ENCODE measurements at places on chromosomes 3 and 15. TPM values are rescaled to one million over a fixed set of nuclear protein-coding genes. Genes with fewer than 3 reads are reported as not detected.

The CP gene
- not detected for total RNA-seq

The NLGN1 gene
- 0.72 TPM for total RNA-seq

The GOLGA6B gene
- not detected for total RNA-seq

The MLF1 gene
- total RNA-seq: 28.8 TPM

The GOLGA8N gene
- total RNA-seq: 0.50 TPM

The RTP4 gene
- total RNA-seq: 0.78 TPM

The MESD gene
- total RNA-seq: 19.5 TPM

The RNU5B-1 gene
- not detected for total RNA-seq

The SCN11A gene
- total RNA-seq: not detected

The FAM43A gene
- total RNA-seq: 8.2 TPM

DNA sequence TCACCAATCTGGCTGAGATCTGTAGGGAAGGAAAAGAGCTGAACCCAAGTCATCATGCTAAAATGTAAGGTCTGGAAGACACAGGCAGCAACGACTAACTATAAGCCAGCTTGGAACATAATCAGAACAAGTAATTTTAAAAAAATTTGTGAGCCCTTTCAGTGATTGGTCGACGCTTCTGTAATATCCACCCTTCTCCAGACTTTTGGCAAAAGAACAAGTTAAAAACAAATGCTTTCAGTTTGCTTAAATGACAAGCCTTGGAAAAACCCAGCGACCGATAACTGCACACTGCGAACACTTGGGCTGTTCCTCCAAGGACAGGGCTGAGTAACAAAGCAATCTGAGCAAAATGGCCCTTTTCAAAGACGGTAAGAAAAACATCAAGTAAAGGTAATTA is 49.6 kb downstream of the PCSK6 start:
- DNase-seq: peak; percentile 41

DNA sequence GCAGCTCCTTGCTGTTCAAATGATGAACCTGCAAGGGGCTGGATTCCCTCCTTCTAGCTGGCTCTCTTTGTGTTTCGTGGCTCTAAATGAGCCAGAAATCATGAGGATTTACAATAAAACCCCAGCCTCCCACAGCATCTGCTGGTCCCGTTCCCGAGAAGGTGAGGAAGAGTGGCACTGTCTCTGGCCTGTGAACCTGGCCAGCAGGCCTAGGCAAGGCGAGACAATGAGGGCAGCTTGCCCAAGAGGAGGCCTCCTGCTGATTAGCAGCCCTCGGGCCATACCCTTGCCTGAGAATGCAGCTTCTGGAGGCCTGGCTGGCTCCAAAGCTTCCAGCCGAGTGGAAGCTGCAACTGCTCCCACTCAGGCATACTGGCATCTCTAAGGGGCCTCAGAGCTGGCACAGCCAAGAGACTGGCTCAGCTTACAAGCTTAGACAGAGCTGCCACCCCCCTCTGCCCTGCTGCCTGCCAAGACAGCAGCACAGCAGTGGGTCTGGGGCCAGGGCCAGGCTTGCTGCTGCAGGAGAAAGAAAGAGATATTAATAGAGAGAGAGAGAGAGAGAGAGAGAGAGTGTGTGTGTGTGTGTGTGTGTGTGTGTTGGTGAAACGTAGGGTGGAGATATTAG is 76.5 kb downstream of the HMG20A start:
- peak; percentile 57 for DNase-seq

GRCh38 chr15:31455499-31455898 is 128.9 kb downstream of the KLF13 start:
- DNase-seq: no peak

- DNase-seq: no peak
Measured at GRCh38 chr3:10780243-10780642, 35.8 kb upstream of the SLC6A11 start.

DNA sequence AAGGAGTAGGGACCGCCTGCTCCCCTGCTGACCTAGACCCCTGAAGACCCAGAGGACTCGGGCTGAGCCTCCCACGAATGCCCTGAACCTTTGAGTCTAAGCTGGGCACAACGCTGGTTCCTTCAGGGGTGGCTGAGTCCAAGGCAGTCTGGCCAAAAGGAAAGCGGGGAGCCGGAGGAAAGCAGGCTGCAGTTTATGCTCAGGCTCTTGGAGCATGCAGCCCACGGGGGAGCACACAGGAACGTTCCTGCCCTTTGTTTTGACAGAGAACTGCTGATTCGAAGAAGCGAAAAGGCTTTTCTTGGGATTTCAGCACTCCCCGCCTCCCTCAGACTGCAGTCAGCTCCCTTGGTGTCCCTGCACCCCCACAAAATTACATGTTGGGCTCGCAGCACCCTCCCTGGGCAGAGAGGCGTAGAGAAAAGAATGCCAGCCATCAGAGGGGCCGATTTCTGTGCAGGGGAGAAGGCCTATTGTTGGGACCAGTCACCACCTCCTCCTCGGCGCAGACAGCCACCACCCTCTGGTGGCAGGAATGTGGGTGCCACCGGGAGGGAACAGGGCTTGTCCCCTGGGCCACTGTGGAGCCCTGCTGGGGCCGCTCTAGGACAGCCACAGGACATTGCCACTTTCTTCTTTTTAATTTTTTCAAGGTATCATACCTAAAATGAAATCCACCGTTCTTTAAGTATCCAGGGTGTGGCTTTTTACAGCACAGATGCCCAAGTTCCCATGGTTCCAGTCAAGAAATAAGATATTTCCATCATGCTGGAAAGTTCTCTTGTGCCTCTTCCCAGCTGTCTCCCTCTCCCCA is 72.2 kb downstream of the SMAD6 start:
- peak; percentile 82 for DNase-seq

GRCh38 chr3:114675104-114675503 is 381.3 kb downstream of the TIGIT start:
- DNase-seq: no peak

GRCh38 chr15:65339416-65339815 is 34.9 kb downstream of the RNU5B-1 start:
- DNase-seq: no peak

- no peak for DNase-seq
Measured at GRCh38 chr3:8983591-8983990, 20.3 kb upstream of the RAD18 start.

GRCh38 chr3:156298014-156298413 is 177.6 kb downstream of the KCNAB1 start:
- no peak for DNase-seq

DNA sequence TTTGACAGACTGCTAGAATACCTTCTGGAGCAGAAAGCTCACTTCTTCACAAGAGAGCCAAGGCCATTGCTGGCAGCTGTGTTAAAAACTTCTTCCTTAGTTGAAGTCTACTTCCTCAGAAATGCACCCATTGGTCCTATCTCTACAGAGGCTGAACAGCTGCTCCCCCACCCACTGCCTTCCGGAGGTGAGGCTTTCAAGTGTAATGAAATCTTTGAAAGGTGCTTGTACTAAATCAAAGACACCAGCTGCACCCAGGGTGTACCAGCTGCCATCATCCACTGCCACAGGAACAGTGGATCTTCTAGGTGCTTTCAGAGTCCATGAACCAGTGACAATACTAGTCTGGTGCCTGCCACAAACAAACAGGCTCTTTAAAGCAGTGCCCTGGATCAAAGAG is 26.4 kb upstream of the HERC1 start:
- DNase-seq: no peak

GRCh38 chr15:51077221-51078153 is 17.2 kb downstream of the TNFAIP8L3 start:
- DNase-seq: peak; percentile 70

DNA sequence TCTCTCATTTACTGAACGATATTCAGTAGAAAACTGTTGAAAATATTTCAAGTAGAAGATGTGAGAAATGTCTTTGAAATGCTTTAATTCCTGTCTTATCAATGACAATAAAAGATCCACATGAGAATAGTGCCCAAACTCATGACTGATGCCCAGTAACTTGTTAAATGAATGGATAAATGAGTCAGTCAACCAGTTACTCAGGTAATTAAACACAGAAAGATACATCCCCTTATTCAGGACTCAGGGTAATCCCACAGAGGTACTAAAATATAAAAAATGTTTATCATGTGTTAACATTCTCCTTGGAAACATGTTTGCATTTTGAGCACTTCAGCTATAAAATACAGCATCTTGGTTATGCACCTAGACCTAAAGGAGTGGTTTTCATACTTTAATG is 169.5 kb downstream of the MBNL1 start:
- DNase-seq: no peak

GRCh38 chr15:38598749-38599148 is 34.1 kb upstream of the RASGRP1 start:
- DNase-seq: no peak

DNA sequence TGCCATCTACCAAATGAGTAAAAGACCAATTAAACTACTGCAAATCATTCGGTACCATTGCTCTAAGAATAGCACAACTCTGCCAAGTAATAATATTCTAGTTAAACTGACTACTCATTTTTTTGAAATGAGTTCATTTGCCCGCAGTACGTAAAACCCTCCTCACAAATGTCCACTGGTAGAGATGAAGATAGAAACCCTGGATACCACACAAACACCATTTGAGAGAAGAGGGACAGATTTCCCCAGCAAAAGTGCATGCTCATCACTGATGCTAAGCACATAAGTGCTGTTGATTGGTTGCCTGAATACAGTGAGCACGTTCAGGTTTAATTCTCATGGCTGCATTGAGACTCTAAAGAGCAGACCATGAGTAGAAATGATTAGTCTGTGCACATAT is 34.6 kb upstream of the SEMA6D start:
- no peak for DNase-seq

DNA sequence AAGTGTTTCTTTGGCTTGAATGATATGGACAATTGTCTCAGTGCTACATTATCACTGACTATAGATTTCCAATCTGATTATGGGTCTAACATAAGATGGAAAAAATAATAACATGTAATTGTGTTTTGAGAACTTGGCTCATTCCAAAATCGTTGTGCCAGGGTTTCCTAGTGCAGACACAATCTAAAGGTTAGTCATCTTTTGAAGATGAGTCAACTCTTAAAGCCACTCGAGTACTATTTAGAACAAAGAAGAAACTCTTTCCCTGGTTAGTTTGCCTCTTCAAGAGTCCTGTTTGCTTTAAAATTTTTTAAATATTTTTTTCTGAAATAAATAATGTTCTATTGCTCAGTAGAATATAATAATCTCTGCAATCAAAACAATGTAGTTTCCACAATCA is 301.0 kb downstream of the CADM2 start:
- no peak for DNase-seq

DNA sequence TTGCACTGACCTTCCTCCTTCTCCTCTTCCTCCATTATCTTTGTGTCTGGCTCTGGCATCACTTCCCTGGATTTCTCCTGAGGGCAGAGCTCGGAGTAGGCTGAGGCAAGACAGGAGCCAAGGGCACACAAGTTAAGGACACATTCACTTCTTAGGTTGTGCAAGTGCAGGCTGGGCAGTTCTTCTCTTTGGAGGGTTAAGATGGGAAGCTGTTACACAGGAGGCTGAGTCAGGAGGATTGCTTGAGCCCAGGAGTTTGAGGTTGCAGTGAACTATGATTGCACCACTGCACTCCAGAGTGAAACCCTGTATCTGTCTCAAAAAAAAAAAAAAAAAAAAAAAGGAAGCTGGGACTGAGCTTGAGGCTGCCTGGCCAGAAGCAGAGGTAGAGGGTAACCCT is 176.2 kb upstream of the ANKRD28 start:
- DNase-seq: no peak

- DNase-seq: peak; percentile 10
Measured at GRCh38 chr15:96889734-96890480, 559.4 kb downstream of the NR2F2 start.

- DNase-seq: no peak
Measured at GRCh38 chr3:14880447-14881106, 61.8 kb downstream of the FGD5 start.

DNA sequence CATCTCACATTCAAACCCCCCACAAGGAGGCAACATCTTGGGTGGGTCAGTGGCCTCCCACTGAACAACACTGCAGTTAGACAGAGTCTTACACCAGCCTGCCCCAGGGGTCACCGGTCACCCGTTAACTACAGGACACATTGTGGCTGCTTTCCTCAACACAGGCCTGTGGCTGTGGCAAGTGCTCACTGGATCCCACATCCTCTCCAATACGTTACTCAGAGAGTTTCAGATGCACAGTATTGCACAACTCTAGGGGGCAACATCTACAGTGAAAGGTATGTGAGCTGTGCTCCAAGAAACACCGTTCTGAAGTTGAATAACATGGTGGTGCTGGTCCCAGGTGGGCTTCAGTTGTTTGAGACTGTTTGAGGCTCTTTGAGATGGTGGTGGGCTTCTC is 41.0 kb downstream of the CTDSPL start:
- DNase-seq: no peak

Data from A172 (cell line).